ENCODE measurements at places on chromosomes 1 and 21.

- DNase-seq: peak; percentile 75
These were observed 65.9 kb downstream of the LAMC1 start for GRCh38 chr1:183089025-183089639.

DNA sequence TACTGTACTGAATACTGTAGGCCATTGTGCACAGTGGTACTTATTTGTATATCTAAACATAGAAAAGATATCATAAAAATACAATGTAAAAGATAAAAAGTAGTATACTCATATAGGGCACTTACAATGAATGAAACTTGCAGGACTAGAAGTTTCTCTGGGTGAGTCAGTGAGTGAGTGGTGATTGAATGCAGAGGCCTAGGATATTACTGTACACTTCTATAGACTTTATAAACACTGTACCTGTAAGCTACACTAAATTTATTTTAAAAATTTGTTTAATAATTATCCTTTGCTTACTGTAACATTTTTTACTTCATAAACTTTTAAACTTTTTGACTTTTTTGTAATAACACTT, 82.5 kb downstream of the FGGY start:
- DNase-seq: no peak

- no peak for DNase-seq
These were observed 111.6 kb downstream of the CYYR1 start for GRCh38 chr21:26461500-26461899.

DNA sequence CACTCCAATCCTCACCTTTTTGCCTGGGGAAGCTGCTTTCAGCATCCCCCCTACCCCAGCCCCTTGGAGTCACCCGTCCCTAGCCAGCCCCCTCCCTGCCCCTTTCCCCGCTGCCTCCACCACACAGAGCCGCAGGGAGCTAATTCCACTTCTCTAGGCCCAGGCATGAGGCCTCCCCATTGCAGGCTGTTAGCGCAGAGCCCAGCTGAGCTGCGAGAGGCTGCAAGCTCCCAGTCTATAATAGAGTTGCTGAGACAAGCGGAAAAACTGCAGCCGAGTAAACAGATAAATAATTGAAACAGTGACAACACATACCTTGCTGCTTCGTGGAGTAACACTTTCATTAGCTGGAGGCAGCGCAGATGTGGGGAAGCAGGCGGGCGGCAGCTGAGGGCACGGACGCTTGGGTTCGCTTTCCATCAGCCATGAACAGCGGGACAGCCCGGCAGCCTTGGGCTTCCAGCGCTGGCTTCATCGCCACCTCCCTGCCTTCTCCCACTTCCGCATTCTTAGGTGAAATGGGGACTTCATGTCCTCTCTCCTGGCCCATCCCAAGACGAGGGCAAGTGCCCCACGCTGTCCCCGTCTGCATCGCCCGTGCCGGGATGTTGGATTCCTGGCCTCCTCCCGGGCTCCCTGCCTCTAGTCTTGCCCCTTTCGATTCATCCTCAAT, 183.3 kb downstream of the IGSF21 start:
- no peak for DNase-seq

Measured in LoVo (cell line).